Stimulated activated CD4-positive, alpha-beta T cell treated with anti-CD3 and anti-CD28 coated beads, Interleukin-1b, Interleukin-23, amount 100 ng/mL, for 1 hour (primary cell): ENCODE measurements at places on chromosomes 7 and 10.

- no peak for DNase-seq
These were observed 61.9 kb upstream of the OPN4 start for GRCh38 chr10:86592413-86592812.

- no peak for DNase-seq
These were observed 313.4 kb downstream of the CXCL12 start for GRCh38 chr10:44071479-44071878.

- DNase-seq: no peak
These were observed 135.7 kb upstream of the TMEM229A start for GRCh38 chr7:124168616-124169015.

GRCh38 chr7:19919261-19920095 lies 146.1 kb upstream of the TMEM196 start:
- DNase-seq: no peak

- DNase-seq: no peak
These were observed 70.5 kb upstream of the ABI1 start for GRCh38 chr10:26931223-26931622.

DNA sequence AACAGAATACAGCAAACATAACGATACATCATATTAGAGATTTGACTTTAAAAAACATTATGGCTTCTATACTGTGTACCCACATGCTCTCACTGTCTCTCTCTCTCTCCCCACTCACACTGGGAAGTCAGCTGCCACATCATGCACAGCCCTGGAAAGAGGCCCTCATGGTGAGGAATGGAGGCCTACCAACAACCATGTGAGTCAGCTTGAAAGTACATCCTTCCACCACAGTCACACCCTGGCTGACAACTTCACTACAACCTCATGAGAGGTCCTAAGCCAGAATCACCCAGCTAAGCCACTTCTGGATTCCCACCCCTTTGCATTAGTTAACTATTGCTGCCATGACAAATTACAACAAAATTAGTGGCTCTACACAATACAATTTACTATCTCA lies 23.3 kb upstream of the GPR22 start:
- no peak for DNase-seq

GRCh38 chr10:128421371-128422160 lies 295.3 kb upstream of the MKI67 start:
- no peak for DNase-seq

GRCh38 chr10:92131275-92131820 lies 159.5 kb downstream of the CPEB3 start:
- no peak for DNase-seq

DNA sequence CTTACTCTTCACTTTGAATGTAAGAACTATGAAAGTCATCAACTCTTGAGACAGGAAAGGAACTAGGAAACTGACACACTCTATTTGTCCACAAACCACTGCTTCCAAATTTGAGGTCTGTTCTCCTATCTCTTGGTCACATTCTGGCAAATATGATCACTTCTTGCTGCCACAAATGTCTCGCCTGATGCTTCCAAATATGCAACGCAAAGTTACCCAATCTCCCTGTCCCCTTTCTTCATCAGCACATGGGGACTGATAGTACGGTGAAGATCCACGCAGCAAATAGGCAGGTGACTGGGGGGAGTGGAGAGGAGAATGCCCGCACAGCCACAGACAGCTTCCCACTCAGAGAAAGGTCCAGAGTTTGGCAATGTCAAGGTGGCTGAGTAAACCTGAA lies 92.6 kb upstream of the TCF7L2 start:
- DNase-seq: no peak

- no peak for DNase-seq
These were observed 10.2 kb upstream of the CUL1 start for GRCh38 chr7:148688526-148688925.

GRCh38 chr10:93096901-93097300 lies 23.2 kb downstream of the CYP26A1 start:
- no peak for DNase-seq

DNA sequence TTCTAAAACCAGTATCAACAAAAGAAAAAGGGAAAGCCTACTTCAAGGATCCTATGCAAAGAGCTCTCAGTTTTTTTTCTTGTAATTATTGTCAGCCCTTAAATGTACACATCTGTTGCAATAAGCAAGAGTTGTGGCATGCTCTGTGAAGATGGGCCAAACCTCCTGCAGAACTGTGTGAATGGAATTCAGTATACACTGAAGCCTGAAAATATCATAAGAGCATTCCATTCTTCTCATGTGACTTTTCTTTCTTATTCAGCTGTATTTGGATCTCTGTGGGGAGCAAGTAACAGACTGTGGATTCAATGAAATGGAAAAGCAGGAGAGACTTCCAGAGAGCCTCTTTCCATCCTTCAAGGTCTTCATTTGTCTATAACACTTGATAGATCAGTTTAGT lies 130.7 kb downstream of the SAMD9 start:
- DNase-seq: no peak

- DNase-seq: no peak
These were observed 970.9 kb upstream of the LRRN3 start for GRCh38 chr7:110119883-110120581.

DNA sequence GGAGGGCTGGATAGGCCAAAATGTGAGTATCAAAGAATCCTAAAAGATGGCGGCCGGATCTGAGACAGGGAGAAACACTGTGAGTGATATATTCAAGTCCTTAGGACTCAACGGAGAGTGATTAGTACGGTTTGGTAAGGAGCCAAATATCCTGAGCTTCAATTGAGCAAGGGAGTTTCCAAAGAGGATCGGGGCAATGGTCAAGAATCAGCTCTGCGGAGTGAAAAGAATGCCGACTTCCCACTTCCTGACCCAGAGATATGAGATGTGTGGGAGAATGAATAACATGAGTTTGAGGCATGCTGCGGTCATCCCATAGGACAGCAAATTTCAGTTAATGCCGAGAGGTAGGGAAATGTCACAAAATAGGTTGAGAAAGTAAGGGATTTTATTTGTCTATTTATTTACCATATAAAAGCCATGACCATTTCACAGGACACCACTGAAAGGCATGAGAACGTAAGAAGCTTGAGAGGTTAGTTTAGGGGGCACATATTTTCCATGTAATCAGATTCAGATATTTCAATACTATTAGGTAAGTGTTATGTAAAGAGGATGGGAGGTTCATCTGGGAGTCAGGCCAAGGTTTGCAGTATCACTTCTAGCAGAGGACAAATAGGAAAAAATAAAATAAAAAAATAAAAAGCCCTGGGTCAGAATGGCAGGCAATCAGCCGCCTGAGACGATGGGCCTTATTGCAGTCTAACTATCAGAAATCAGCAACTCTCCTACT lies 165.6 kb downstream of the HGF start:
- DNase-seq: no peak

DNA sequence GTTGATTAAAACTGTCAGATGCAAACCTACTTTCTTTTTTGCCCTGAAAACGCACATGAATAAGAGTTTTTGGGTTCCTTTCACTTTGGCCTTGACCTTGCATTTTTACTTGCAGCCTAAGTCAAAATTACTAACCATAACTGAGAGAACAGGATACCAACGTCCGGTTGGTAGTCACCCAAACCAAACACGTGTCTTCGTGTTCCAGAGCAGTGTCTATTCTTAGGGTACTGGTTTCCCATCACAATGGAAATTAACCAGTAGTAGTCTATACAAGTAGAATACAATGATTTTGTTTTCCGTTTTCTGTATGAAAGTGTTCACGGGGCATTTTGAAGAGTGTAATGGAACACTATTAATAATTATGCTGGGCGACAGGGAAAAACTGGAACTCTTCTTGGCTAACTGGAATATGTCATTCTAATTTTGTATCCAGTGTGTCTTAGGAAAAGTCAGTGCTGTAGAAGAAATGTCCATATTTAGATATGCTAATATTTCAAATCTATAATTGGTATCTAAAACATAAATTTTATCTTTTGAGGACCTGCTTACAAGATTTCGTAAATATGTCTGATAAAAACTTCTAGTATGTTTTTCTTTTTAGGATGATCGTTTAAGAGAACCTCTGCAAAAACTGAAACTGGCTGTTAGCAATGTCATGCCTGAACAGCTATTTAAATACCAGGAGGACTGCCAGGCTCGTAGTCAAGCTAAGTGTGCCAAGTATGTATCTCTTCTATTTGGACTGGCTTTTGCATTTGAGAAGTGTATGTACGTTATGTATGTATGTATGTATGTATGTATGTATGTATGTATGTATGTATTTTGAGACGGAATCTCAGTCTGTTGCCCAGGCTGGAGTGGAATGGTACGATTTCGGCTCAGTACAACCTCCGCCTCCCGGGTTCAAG lies 40.9 kb downstream of the UBN2 start:
- DNase-seq: no peak

DNA sequence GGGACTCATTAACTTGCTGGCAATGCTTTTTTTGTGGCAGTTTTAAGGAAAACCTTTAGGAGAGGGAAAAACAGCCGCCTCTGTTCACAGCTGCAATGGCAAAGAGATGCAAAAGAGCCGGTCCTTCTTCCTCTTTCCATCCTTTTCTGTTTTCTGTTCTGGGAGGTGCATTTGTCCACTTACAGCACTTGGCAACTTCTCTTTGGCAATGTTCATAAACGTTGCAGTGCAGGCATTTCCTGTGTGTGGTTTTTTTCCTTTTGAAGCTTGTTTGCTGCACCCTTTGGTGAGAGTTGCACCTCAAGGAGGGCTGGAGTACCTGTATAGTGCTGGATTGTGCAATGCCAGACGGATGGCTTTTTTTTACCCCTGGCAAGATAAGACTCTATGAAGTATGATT lies 53.9 kb upstream of the HABP2 start:
- DNase-seq: no peak
